Endothelial cell of coronary artery (primary cell): ENCODE measurements at places on chromosomes 2 and 18. TPM values are rescaled to one million over a fixed set of nuclear protein-coding genes. Genes with fewer than 3 reads are reported as not detected.

The CELF4 gene
- total RNA-seq, result not detected in 2 replicates

The GNLY gene
- total RNA-seq, result not detected in 2 replicates

The CTDP1 gene
- total RNA-seq, result 29.5 and 31.4 TPM in 2 replicates

The CCBE1 gene
- total RNA-seq, result 1.5 and 5.7 TPM in 2 replicates

The TCF7L1 gene
- total RNA-seq, result 3.9 and 5.1 TPM in 2 replicates

The TSPYL6 gene
- total RNA-seq, result not detected in 2 replicates

The GAREM1 gene
- total RNA-seq, result 0.36 and 1.9 TPM in 2 replicates

The ERFE gene
- total RNA-seq, result 0.09 and 0.66 TPM in 2 replicates

The FOXI3 gene
- not detected in 2 replicates for total RNA-seq

The HOXD12 gene
- not detected in 2 replicates for total RNA-seq

The KCNG2 gene
- total RNA-seq, result not detected in 2 replicates

The IL37 gene
- not detected in 2 replicates for total RNA-seq

The ACADL gene
- total RNA-seq, result not detected in 2 replicates

The SDC1 gene
- total RNA-seq, result 0.47 and 1.5 TPM in 2 replicates

The RFTN2 gene
- total RNA-seq, result 3.8 and 5.1 TPM in 2 replicates

The TDRD15 gene
- total RNA-seq, result under 0.01 TPM in 1 of 2 replicates, not detected in the other

The CAPN14 gene
- total RNA-seq, result under 0.01 and 0.09 TPM in 2 replicates

The NOSTRIN gene
- total RNA-seq, result 0.36 TPM in 1 of 2 replicates, not detected in the other

The EVA1A gene
- total RNA-seq, result 88.6 and 116 TPM in 2 replicates

The ANO7 gene
- total RNA-seq, result 0.45 and 0.47 TPM in 2 replicates

The GPR17 gene
- total RNA-seq, result not detected in 2 replicates

The AQP12A gene
- total RNA-seq, result not detected in 2 replicates

The RASGRP3 gene
- total RNA-seq, result 8.4 and 26.6 TPM in 2 replicates

The ATP8B1 gene
- 67.1 and 67.3 TPM in 2 replicates for total RNA-seq

The HOXD8 gene
- total RNA-seq, result 0.99 and 4.1 TPM in 2 replicates
